ENCODE measurements at places on chromosomes 12 and 14.

DNA sequence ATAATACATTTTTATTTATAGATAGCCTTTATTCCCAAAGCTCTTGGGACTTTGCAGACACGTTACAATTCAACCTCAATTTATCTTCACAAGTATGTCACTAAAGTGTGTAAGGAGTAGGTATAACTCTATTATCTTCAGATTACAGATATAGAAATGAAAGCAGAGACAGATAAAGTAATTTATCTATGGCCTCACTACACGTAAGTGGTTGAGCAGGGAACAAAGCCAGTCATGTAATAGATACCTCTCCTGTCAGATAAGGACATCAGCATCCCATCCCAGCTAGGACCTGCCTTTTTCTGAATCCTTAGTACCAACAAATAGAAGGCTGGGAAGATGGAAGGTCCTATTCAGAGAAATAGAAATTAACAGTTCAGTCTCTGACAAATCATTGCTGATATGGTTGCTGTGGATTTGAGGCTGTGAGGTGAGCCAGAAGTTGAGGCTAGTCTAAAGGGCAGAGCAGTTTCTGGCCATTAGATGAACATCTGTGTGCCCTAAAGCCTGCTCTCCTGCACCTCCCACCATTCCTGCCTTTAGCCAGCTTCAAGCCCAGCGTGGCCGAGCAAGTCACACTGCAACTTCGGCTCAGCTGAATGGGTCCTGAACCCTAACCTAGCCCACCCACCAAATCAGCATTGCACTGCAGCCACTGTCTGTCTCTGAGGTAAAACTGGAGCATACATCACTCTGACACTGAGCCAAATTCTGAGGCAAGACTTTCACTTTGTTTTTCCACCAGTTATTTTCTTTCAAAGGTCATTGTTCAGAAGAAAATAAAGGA lies 71.1 kb upstream of the PLEKHA5 start:
- no peak for DNase-seq

DNA sequence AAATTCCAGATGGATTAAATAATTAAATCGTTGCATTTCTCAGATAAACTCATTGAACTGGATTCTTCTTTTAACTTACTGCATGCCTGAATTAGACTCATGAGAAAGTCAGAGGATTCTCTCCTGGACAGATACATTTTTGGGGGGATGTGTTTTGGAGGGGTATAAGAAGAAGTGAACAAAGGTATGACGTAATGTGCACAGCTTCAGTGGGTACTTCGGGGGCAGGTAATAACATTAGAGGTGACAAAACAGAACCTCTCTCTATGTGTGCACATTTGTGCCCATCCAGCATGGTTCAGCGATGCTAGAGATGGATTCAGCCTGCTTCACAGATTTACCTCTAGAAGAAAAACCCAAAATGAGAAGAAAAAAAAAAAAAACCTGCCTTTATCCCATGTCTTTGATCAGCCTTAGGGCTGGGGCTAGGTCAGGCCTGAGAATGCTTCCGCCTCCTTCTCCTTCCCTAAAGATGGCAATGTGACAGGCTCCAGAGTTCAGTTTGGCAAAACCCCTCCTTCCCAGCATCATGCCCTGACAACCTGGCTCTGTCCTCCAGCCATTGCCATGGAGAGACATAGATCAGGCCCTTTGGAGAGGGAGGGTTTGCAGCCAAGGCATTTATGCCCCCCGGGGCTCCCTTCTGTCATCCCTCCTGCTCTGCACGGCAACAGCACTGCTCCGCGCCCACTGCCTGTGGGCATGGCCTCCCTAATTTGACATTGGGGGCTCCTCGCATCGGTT lies 166.7 kb downstream of the KCNA5 start:
- no peak for DNase-seq

GRCh38 chr12:57235728-57236131 lies 6.2 kb downstream of the SHMT2 start:
- DNase-seq, result no peak

DNA sequence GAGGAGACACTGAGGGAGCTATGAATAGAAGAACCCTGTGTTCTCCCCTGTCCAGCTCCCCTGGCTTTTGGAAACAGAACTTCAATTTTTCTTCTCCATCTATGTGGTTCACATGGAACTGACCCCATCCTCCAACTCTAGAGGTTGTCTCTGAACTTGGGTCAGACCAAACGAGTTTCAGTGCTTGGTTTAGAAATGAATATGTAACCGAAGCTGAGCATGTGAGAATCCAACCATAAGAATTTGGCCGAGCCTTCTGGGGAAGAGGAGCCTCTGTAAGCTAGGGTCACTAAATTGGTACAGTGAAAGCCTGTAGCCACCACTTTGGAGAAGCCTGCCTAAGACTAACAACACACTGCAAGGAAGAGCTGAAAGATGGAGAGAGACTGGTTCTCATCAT lies 464.4 kb downstream of the ZFP36L1 start:
- DNase-seq, result no peak

DNA sequence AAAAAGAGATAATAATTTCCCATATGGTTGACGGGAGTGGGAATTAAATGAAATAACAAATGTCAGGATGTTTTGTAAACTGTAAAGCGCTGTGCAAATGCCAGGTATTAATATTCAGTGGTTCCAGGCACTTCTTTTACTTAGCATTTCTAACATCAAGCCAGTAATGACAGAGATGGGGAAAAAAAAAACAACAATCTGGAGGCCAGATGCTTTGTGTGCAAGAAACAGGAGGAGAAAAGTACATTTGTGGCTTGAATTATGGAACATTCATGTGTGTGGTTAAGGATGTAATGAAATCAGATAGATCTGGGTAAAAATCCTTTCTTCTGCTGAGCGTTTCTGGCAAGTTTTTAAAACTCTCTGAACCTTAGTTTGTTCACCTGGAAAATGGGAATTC lies 509.6 kb downstream of the FUT8 start:
- DNase-seq, result no peak

DNA sequence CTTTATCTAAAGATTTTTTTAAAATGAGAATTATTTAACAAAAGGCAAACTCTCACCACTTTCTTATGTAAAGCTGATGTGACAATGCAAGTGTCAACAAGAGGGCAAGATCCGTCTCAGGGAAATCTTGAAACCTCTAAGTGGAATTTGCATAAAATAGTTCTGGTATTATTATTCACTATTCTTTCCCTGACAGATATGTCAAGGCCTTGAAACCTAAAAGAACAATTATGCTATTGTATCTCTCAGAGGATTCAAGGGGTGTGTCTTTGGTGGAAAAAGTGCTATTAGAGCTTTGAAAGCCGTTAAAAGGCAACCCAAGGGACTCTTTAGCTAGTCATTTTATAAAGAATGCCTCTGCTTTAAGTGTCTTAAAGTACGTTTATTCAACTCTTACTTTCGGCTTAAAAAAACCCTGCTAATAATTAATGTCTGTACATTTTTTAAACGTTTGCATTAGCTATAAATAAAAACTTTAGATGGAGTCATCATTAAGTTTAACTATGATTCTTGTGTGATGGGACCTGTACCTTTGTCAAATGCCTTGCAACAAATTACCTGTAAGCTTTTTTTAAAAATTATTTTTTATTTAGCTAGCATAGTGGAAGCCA lies 585.5 kb downstream of the VRK1 start:
- DNase-seq, result no peak

GRCh38 chr14:56147986-56148901 lies 30.0 kb downstream of the PELI2 start:
- no peak for DNase-seq

All from stimulated activated CD4-positive, alpha-beta T cell treated with anti-CD3 and anti-CD28 coated beads, Interleukin-1b, Interleukin-23, amount 100 ng/mL, for 4 hours (primary cell).